IPS DF 6.9 (cell line): ENCODE measurements at places on chromosomes 12 and 14.

- DNase-seq: no peak
Measured at GRCh38 chr12:107570721-107571120, 114.9 kb upstream of the PWP1 start.

DNA sequence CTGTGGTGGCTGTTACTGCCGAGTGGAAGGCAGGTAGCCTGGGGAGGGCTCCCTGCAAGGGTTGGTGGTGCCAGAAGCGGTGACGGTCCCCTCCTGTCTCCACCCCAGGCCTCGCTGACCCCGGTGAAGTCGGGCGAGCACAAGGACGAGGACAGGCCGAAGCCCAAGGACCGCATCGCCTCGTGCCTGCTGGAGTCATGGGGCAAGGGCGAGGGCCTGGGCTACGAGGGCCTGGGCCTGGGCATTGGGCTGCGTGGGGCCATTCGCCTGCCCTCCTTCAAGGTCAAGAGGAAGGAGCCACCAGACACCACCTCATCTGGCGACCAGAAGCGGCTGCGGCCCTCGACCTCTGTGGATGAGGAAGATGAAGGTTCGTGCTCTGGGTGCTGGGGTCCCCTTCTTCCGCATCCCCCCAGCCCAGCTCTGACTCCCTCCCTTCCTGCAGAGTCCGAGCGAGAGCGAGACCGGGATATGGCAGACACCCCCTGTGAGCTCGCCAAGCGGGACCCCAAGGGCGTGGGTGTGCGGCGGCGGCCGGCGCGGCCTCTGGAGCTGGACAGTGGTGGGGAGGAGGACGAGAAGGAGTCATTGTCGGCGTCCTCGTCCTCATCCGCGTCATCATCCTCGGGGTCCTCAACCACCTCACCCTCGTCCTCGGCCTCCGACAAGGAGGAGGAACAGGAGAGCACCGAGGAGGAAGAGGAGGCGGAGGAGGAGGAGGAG, 13.3 kb downstream of the SETD1B start:
- no peak for DNase-seq

- DNase-seq: no peak
Measured at GRCh38 chr12:64950711-64951298, 126.4 kb downstream of the TBC1D30 start.

- no peak for DNase-seq
Measured at GRCh38 chr12:85283560-85283959, 3.5 kb downstream of the ALX1 start.

DNA sequence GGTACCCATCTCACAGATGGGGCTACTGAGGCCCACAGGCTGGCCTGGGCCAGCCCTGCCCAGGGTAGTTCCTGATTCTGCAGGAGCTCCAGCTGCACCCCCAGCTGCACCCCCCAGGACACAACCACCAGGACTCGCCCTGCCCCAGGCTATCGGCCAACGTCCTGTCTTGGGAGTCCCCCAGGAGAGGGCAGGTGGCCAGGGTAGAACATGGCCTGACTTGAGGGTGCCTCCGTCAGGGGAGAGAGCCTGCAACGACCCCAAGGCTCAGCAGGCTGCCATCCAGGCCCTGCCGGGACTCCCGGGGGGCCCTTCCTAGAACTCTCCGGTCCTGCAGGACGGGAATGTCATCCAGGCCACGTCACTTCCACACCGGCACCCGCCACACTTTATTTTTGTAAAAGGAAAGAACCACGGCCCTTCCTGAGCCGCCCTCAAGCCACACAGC, 15.8 kb downstream of the JAG2 start:
- DNase-seq: no peak

DNA sequence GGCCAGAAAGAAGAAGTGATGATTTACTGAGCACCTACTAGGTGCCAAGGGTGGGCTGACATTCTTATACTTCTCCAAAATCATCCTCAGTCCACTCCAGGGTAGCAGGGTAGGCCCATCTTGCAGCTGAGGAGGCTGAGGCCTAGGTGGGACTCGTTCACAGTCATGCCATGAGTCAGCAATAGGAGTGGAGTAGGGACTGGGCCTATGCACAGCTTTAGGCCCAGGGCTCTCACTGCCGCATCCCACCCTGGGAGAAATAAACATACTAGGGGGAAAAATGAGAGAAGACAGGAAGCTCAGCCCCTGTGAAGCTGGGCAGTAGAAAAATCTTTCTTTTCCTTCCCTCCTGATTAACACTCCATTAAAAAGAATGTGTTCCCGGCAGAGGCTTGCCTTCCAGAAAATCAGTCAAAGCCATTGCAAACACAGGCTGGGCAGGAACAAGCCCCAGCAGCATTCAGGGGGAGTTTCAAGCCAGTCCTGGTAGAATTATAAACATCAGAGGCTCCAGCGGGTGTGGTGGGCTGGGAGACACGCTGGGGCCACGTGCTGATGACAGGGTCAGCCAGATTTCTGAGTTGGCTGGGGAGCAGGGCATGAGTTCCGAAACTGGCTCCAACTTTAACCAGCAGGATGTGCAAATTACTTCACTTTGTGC, 1.8 kb downstream of the HSPB8 start:
- DNase-seq: no peak

DNA sequence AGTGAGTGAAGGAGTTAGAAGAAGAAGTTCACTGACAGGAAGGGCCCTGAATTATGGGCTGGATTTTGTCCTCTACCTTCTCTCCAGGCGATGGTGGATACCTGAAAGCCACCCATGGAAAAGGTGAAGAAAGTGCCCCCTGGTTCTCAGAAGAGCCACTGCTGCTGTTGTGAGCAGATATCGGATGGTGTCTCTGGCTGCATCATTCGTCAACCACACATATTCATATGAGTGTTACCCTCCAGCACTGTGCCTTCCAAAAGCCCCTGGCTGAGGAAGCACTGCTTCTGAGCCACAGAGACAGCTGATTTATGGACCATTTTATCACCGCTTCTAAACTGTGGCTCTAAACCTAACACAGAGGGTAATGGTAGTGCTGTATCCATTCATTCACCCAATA, 2.0 kb upstream of the ACTN1 start:
- DNase-seq: no peak

GRCh38 chr14:40252817-40253447, 820.7 kb upstream of the FBXO33 start:
- DNase-seq: peak; percentile 35

GRCh38 chr14:92494512-92494911, 19.1 kb upstream of the RIN3 start:
- DNase-seq: no peak

DNA sequence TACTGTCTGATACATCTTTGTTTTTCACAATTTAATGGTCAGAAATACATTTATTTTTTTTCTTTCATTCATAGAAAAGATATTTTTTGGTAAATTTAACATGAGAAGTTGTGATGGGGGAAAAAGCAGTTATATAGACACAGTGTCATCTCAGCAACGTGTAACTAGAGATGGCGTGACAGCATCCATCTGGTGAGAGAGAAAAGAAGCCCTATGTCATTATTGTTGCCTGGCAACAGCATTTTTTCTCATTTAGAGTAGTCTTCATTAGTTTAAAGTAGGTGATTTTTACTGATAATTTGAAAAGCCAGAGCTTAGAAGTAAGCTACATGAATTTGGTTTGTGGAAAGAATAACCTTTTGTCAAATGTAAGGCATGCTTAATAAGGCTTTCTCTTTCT, 128.6 kb downstream of the ACSS3 start:
- DNase-seq: no peak

- no peak for DNase-seq
Measured at GRCh38 chr12:96534339-96534738, 45.0 kb downstream of the CFAP54 start.

DNA sequence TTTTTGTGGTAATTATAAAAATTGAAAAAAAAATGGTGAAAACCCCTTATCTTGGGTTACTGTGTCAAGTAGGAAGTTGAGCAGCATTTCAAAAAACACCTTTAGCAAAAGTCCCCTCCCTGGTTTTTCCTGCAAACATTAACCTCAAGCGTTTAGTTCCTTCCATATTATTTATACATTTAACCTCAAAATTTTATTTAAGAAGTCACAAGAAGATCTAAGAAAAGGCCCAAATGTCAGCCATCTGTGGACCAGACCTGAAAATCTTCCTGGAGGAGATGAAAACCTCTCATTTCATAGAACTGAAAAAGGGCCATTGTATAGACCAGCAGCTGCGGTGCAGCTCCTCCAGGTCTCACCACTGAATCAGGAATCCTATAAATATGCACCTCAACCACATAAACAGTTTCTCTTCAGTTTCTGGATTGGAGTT, 40.4 kb upstream of the BTG1 start:
- no peak for DNase-seq

GRCh38 chr12:63941166-63941800, 96.8 kb downstream of the SRGAP1 start:
- DNase-seq: no peak

DNA sequence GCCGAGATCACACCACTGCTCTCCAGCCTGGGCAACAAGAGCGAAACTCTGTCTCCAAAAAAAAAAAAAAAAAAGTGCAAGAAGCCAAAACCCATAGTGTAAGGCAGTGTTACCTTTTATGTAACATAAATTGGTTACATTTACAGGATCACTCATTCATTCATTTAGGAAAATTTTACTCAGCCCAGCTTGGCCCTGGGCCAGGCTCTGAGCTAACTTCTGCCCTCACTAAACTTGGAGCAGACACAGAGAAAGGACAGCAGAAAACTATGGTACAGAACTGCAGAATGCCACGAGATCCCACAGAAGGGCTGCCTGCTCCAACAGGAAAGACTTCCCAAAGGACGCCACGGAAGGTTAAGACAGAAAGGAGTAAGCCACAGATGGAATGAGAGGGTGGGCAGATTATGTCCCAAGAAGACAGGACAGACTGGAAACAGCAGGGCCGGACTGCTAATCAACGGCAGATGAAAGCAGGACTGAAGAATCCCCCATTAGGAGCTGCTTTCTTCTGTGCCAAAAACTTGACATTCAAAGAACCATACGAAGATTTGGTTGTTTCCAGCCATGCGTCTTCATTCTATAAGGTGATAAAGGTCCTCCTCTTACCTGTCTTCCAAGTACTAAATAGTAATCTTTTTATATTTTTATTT, 18.9 kb downstream of the PPP1R13B start:
- DNase-seq: no peak

GRCh38 chr14:69314327-69314726, 54.4 kb downstream of the GALNT16 start:
- DNase-seq: no peak

DNA sequence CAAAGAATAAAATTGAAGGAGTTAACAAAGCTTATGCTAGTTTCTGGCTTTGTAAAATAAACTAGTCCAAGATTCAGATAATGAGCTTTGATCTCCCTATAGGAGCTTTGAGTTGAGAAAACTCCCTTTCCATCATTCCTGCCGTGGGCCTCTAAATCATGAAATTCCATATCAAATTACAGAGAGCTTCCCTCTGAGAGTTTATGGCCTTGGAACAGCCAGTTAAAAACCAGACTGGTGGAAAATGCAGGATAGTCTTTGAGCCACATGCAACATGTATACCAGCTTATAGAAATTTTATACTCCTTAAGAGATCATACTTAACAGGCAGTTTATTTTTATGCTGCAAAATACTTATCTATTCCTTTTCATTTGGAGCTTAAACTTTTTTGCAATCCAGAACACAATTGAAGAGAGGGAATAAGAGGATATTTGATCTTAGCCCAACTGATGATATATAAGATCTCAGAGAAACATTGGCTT, 175.8 kb upstream of the ATP2B1 start:
- no peak for DNase-seq

DNA sequence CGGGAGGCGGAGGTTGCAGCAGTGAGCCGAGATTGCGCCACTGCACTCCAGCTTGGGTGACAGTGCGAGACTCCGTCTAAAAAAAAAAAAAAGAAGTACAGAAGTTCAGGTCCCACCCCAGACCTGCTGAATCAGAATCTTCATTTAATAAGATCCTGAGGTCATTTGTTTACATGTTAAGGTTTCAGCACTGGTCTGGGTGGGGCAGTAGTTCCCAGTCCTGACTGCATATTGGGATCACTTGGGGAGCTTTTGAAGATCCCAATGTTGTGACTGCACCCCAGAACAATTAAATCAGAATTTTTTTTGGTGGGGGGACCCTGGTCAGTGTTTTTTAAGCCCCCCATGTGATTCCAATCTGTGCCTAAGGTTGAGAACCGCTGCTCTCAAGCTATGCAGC, 11.7 kb upstream of the COL2A1 start:
- DNase-seq: no peak

GRCh38 chr12:34303091-34303870, 281.0 kb downstream of the ALG10 start:
- DNase-seq: no peak

DNA sequence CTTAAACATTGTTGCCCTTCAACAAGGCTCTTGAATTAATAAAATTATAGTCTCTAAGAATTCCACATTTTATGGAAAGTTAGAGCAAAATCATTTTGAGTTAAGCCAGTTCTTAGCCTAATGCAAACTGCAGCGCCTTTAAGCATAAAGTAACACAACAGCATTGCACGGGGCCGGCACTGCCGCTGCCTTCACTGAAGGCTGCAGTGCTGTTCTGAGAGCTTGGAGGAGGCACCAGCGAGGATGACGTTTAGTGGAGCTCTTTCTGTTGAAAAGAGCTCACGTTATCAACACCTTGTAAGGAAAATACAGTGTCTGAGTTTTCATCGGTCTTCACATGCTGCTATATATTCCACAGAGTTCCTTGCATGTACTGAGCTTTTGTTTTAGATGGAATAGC, 38.3 kb upstream of the DYNC1H1 start:
- no peak for DNase-seq

GRCh38 chr14:30873308-30874119, 845 bp upstream of the COCH start:
- no peak for DNase-seq

DNA sequence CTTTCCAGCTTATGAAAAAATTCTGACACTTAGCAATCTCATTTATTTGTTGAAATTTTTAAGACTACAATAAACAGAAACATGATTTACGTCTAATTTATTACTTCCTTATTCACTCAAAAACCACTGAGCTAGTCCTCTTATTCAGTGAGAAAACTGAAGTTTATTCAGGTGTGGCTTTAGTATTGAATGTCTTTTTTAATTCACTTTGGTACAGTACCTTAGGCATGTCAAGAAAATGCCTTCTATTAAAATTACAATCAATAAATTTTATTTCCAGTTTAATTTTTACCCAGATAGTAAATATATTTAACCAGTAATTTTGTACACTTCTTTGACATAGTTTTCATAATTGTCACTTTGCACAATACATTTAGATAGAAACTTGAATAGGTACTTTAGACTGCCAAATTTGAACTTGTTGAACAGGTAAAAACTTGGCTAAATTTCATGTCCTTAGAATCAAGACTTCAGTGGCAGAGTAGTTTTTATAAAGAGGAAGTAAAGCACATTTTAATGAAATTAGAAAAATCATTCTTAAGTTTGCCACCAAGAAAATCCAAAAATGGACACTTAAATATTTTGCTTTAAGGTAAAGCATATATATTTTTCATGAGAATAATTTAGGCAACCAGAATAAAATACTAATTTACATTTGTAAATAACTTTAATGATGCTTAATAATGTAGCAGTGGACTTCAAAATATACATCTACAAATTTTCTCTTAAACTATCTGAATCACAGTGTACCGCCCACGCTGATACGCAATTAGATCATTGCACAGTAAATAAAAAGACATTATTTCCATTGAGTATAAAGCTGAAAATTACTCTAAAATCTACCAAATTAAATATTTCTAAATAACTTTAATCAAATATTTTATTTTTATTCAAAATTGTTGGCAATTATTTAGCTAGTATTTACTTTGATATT, 159.1 kb downstream of the RASSF9 start:
- no peak for DNase-seq

GRCh38 chr14:77082356-77082755, 15.7 kb upstream of the CIPC start:
- DNase-seq: no peak
